ENCODE measurements at places on chromosomes 11 and 22.

- DNase-seq: no peak
These were observed 103.4 kb upstream of the OLFML1 start for GRCh38 chr11:7381937-7382336.

DNA sequence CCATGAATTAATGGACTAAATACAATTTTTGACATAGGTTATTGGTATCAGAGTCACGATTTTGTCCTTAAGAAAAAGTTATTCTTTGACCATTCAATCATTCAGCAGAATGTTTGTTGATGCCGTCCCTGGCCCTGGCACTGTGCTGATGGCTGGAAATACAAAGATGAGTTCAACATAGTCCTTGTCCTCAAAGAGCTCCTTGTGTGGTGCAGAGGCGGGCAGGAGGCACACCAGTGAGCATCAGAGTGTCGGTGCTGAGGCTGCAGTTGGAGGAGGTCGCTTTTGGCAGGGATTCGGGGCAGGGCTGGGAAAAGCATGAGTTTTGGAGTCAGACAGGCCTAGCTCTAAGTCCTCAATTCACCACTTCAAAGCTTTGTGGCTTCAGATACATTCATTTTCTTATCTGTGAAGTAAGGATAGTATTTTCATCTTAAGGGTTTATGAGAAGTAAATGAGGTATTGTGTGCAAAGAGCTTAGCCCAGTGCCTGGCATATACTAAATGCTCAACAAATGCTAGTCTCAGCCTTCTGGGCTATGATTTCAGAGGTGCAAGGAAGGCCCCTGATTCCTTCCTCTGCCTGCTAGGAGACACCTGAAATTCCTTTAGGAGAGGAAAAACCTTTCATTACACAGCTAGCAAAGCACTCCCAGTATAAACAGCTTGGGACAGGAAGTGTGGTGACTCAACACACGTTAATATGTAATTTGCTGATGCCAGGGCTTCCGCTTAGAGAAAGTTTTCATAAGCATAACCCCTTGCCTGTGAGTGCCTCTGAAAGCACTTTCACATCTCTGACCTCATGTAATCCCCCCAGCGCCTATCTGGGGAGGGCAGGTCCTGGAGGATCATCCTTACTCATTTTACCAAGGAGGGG, 113.8 kb downstream of the NECTIN1 start:
- no peak for DNase-seq

DNA sequence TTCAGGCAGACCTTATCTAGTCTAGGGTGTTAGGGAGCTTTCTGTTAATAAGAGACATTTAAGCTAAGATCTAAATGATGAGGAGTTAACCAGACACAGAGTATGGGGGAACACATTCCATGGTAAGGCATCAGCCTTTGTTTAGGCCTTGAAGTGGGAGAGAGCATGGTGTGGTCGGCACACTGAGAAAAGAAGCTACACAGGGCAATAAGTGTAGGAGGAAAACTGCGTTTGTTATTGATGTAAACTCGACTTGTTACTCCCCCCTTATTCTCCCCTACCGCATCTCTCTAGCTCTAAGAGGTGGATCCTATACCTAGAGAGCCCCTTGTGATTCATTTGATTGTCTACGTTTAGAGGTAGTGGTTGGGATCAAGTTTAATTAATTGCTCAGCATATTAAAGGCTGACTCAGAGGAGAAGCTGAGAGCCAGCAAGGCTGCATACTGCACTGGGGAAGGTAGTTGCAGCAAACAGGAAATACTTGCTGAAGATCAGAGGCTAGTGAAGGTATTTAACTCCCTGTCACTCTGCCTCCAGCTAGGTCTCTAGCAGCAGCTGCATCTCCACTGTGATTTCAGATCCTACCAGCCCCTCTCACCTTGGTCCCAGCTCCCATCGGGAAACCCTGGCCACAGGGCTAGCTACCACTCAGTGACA, 86.8 kb upstream of the TEAD1 start:
- DNase-seq: no peak

GRCh38 chr22:45709060-45709739, 37.6 kb downstream of the ATXN10 start:
- DNase-seq: no peak

- no peak for DNase-seq
These were observed 24.7 kb downstream of the CHEK1 start for GRCh38 chr11:125649465-125650166.

GRCh38 chr11:16902182-16902581, 112.0 kb downstream of the PLEKHA7 start:
- DNase-seq: no peak

- no peak for DNase-seq
These were observed 65.2 kb downstream of the DSCAML1 start for GRCh38 chr11:117731722-117732290.

DNA sequence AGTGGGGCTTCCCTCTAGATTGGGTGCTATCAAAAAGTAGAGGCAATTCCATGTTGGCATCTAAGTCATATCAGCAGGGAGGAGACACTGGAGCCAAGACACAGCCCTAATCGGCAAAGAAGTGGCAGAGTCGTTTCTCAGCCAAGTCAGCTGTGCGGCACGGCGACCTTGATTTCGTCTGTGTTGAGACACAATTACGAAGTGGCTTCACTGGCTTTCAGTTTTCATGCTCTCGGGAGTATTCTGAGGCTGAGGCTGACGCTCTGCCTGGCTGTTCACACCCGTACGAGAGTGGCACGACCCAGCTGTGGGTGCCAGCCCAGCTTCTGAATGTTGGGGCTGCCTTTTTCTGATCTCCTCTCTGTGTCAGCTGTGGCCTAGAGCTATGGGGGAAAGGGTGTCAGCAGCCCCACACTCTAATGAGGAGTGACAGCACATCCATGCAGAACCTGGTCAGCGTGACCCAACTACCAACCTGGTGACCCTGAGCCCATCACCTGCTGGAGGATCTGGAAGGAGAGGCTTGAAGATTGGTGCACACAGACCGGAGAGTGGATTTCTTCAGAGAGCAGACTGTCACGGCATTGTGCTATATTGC, 105.7 kb upstream of the TMEM45B start:
- no peak for DNase-seq

GRCh38 chr11:12377824-12378593, 638 bp downstream of the PARVA start:
- no peak for DNase-seq

GRCh38 chr22:31983911-31984656, 39.7 kb downstream of the YWHAH start:
- DNase-seq: no peak

GRCh38 chr11:24697522-24698111, 200.8 kb downstream of the LUZP2 start:
- DNase-seq: peak; percentile 13

DNA sequence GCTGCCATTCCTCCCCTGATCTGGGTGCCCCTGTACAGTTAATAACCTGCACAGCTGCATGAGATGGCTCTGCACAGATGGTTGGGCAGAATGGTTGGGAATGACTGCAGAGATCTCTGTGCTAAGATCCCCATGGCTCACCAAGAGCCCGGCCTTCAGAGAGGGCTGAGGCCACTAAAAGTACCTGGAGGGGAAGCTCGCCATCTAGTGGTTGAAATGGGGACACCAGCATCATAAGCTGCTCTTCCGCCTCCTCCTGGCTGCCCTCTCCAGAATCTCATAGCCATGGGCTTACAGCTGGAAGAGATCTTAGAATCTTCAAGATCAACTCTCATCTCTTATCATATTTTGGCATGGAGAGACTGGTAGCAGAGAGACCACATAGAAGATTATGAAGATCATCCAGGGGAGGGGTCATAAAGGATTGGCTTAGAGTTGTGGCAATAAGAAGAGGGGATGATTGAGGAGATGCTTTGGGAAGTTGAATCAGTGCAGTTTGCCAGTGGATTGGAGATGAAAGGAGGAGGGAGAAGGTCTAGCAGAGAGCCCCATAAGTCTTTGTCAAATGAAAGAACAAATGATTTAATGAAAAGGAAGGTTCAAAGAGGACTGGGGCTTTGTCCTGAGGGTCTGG, 22.0 kb upstream of the TLCD5 start:
- peak; percentile 29 for DNase-seq

GRCh38 chr11:73539506-73540084, 58.3 kb downstream of the FAM168A start:
- DNase-seq: no peak

DNA sequence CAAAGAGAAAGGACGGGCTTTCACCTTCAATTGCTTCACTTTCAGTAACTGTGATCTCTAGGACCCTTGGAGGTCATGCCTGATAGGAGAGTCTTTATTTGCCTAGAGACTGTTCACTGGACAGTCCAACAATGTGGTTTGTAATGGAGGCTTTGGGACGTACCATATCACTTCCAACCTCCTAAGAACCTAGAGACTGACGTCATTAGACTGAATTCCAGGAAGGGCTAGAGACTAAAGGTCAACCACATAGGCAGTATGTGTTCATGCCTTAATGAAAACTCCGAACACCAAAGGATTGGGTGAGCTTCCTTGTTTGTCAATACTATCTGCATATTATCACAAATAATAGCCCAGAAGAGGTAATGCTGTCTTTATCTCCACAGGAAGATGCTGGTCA, 53.7 kb upstream of the CNTN5 start:
- no peak for DNase-seq

DNA sequence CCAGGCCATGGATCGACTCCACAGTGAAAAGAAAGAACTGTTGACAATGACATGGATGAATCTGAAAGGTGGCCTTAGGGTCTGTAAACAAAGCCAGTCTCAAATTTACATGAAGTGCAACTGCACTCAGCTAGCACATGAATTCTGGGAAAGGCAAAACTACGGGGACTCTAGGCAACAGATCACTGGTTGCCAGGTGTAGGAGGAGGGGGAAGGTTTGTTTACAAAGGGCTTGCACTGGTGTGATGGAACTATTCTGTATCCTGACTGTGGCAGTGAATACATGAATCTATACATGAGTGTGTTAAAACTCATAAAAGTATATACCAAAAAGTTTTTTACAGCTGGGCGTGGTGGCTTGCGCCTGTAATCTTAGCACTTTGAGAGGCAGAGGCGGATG, 27.3 kb downstream of the ALX4 start:
- DNase-seq: no peak

DNA sequence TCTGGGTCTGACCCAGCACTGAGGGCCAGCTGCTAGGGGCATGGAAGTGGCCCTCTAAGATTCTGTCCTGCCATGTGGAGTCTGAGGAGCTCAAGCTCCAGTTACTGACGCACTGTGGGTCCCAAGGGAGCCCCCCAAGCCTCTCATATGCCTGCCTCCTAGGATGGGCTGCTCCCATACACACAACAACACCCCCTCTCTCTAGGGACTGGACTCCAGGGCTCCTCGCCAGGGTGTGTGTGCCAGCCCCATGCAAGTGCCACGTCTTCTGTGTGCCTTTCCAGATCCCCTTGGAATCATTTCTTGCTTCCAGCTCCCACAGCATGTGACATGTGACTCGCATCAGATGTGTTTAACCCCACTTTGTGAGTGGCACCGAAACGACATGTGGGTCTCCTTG, 234.5 kb downstream of the CEP164 start:
- DNase-seq: no peak

GRCh38 chr22:20881869-20882815, 23.3 kb downstream of the SNAP29 start:
- no peak for DNase-seq

DNA sequence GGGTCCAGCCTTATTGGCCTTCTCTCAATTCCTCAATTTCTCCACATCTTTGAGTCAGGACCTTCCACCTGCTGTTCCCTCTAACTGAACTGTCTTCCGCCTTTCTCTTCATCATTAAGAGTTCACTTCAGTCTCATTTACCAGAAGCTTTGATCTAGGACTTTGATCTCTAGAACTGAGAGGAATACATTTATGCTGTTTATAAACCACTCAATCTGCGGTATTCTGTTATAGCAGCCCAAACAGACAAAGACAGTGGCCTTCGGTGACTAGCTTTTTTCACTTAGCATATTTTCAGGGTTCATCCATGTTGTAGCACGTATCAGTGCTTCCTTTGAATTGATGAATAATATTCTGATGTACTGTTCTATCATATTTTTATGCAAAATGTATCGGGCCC, 10.5 kb downstream of the CLPB start:
- no peak for DNase-seq

DNA sequence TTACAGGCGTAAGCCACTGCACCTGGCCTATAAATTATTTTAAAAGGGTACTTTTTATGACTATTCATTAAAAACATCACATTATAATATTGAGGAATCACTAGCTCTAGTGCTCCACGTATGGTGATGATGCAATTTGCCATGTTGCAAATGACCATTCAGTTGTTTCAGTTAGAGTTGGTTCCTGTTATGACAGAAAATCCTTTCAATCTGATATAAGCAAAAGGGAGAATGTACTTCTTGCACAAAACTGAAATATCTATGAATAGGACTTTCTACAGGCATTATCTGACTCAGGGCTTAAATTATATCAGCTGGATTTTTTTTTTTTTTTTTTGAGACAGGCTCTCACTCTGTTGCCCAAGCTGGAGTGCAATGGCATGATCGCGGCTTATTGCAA, 45.6 kb upstream of the RRM1 start:
- DNase-seq: no peak

- DNase-seq: no peak
These were observed 120.6 kb downstream of the PAX6 start for GRCh38 chr11:31690516-31690915.

GRCh38 chr22:33354928-33355327, 296.7 kb upstream of the SYN3 start:
- no peak for DNase-seq

- no peak for DNase-seq
These were observed 75.8 kb downstream of the MORC2 start for GRCh38 chr22:30892731-30893221.

DNA sequence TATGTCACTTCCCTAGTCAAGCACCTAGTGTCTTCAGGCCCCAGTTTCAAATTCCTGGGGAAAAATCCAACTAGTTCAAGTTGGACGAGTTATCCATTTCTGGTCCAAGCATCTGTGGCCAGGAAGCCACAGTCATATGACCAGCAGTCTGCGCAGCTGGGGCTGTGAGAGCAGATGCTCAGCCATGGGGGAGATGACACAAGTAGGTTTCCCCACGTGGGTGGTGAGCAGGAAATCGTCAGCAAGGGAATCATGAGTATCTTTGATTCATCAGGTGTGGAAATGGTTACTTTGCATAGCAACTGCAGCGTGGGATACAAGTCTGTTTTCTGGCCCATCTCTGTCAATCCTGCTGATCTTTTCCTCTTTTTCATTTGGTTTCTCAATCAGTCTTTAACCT, 185.3 kb downstream of the C11orf91 start:
- peak; percentile 80 for DNase-seq

GRCh38 chr22:19181786-19182471, 3.4 kb upstream of the SLC25A1 start:
- DNase-seq: no peak
